HCT116 (cell line): ENCODE measurements at places on chromosomes 6 and 20.

DNA sequence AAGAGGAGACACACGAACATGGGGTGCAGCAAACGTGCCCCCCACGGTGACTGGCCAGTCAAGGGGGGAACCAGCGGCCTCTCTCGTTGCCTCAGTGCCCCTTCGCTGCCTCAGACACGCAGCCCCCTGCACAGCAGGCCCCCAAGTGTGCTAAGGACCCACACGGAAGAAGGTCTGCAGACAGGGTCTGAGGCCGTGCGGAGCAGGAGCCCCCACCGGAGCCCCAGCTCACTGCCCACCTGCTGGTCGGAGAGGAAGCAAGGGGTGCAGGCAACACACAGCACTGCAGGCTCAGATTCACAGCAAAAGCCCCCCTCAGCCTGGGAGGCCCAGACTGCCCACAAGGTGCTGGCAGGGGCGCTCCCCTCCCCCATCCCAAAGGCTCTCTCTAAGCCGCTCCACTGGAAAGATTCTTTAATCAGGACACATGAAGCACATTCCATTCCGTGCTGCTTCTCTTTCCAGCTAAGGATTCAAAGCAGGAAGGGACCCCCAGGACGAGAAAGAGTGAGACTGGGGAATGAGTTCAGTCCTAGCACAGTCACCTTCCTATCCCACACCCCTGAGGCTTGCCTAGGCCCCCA lies 105.1 kb downstream of the SLC23A2 start:
- no peak for DNase-seq

DNA sequence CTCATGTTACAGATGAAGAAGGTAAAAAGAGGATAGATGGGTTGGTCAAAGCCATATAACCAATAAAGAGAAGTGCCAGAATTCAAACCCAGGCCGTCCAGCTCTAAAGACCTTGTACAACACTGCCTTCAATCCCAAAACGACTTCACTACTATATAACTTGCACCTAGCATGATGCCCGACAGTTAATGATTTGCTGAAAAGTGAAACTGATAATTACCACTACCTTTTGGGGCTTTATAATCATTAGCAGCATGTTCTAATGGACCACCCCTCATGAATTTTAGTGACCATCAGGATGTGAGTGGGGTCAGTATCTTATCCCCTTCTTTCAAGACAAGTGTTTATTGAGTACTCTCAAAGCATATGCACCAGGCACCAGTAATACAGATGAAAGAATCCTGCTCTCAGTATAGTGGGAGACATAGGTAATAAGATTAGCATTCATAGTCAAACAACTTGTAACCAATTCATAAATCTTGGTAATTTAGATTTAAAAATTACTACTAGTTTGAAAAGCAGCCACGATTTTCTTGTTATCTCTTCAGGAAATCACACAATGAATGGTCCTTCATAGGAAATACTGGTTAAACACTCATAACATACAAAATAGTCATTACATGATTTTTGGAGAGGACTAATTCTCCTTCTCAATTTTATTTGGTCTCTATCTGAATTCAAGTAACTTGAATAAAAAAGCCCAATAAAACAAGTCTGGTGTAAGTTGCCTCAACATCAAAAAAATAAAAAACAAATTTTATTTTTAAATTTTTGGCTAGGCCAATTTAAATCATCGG lies 98.0 kb downstream of the EPB41L2 start:
- no peak for DNase-seq

DNA sequence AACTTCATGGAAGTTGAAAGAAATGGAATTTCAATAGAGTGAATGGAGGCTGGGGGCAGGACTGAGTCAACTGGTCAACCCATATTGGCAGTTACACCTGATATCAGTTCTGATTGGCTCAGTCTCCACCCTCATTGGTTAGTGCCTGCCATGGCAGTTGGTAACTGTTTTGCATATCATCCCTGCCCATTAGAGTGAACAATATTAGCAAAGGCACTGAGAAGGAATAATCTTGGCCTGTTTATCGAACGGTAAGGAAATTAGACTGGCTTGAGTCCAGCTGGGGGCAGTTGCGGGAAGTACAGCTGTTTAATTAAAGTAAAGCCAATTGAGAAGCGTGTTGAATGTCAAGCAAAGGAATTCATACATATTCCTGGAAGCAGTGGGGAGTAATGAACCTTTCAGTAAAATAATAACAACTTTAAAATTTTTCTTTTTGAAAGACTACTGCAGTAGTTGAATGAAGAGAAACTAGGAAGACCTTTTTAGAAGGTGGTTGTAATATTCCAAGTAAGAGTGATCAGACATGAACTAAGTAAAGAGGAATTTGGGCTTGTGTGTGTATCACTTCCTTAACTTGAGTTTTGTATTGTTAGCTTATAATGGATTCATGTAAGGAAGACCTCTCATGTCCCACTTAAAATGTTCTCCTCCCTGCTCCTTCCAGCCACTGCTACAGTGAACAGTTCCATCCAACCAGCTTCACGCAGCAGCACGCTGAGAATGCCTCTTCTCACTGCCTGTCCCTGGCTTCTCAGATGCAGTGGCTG lies 17.2 kb upstream of the FAM50B start:
- DNase-seq, result no peak

DNA sequence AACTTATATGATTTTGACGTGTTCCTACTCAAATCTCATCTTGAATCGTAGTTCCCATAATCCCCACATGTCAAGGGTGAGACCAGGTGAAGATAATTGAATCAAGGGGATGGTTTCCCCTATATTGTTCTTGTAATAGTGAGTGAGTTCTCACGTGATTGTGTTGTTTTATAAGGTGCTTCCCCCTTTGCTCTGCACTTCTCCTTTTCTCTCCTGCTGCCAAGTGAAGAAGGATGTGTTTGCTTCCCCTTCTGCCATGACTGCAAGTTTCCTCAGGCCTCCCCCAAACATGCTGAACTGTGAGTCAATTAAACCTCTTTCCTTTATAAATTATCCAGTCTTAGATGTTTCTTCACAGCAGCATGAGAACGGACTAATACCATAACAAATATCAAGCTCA lies 83.2 kb downstream of the MANEA start:
- DNase-seq, result no peak

DNA sequence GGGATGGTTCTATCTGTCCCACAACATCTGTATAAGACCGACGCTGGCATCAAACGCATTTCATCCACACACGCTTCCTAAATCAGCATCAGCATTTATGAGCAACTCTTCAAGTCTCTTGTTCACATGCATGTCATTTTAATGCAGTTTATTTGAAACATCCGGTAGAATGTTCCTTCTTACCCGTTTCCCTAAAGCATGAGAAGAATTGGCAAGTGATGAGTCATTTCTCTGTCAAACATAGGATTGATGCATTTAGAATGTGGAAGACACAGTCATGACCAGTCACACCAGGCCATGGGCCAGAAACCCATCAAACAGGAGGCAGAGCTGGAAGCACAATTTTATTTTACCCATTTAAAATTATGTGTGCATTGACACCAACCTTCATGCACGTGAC lies 122.8 kb downstream of the UST start:
- no peak for DNase-seq

- no peak for DNase-seq
These were observed 289.9 kb downstream of the PLCB1 start for GRCh38 chr20:8421981-8422380.

- no peak for DNase-seq
These were observed 4.6 kb downstream of the SYTL3 start for GRCh38 chr6:158654498-158654897.

DNA sequence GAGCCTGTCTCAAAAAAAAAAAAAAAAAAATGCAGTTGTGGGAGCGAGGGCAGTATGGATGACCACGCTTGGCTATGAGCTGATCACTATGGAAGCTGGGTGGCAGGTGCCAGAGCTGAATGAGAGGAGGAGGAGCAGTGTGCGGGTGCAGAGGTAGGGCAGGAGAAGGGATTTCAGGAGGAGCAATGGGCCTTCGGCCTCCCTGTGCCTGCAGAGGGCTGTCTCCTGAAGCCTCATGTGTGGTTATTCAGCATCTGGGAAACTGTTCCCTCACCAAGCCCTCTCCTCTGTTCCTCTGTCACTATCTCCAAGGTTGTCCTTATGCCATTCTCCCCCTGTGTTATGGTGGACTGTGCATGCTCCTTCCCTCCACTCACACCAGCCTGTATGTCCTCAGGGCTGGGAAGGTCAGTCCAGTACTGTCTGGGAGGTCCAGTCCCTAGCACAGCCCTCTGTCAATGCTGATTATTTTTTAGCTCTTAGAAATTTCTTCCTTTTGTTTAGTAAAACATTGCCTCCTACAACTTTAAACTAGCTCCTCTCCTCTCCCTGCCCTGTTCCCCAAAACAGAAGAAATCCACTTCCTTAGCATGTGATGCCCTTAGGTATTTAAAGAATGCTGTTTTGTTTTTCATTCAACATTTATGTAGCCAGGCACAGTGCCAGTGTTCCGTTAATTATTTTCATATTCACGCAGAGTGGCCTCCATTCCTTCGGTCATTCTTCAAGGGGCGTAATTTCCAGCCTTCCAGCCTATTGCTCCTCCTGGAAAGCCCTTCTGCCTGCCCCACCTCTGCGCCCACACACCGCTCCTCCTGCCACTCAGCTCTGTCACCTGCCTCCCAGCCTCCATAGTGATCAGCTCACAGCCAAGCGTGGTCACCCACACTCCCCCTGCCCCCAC lies 48.9 kb downstream of the CNBD2 start:
- no peak for DNase-seq

DNA sequence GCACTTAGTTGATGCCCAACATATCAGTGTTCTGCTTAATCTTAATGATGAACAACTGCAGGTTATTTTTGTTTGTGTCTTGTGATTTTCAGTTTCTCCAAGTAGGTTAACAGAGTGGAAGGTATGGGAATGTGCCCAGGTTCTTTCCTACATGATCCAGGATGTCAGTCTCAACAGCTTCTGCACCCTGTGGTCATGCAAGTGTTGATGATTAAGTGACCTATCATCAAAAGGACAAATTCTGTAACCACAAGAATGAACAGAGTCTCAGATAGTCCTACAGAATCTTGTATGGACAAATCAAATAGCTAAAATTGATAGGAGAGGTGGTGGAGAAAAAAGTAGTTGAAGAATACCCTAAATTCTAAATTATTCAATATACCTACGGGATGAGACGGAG lies 26.1 kb downstream of the MAN1A1 start:
- peak; percentile 27 for DNase-seq

GRCh38 chr6:157650801-157651200 lies 172.2 kb upstream of the SNX9 start:
- DNase-seq, result no peak

- DNase-seq, result no peak
These were observed 22.9 kb downstream of the HLA-DRA start for GRCh38 chr6:32462609-32463008.

GRCh38 chr6:89048985-89049384 lies 31.6 kb upstream of the PNRC1 start:
- no peak for DNase-seq

GRCh38 chr6:1708122-1708521 lies 98.4 kb downstream of the FOXC1 start:
- DNase-seq, result no peak
